ENCODE measurements at places on chromosomes 2 and 18. TPM values are rescaled to one million over a fixed set of nuclear protein-coding genes. Genes with fewer than 3 reads are reported as not detected.

DNA sequence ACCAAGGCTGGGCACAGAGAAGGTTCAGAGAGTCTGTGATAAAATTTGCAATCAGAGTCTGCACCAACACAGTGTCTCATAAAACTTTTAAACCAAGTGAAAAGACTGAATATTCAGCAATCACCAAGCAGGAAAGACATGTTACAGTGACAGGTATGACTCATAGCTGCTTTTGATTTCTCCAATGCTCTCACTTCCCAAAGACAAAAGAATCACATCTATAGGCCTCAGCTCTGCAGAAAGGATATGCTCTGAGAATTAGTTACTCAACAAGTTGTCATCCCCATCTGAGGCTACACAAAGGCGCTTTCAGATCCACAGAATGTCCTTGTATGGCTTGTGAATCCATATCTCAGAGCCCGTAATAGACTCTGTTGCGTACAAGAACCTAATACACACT, 92.5 kb downstream of the KCNF1 start:
- H3K27me3 ChIP-seq, result peaks cover 24% of the 10 kb centered on the region
- no peaks in the 10 kb centered on the region for H3K36me3 ChIP-seq
- no peak overlapping the region for H3K4me3 ChIP-seq
- no peak for DNase-seq
- H3K27ac ChIP-seq, result no peak overlapping the region

DNA sequence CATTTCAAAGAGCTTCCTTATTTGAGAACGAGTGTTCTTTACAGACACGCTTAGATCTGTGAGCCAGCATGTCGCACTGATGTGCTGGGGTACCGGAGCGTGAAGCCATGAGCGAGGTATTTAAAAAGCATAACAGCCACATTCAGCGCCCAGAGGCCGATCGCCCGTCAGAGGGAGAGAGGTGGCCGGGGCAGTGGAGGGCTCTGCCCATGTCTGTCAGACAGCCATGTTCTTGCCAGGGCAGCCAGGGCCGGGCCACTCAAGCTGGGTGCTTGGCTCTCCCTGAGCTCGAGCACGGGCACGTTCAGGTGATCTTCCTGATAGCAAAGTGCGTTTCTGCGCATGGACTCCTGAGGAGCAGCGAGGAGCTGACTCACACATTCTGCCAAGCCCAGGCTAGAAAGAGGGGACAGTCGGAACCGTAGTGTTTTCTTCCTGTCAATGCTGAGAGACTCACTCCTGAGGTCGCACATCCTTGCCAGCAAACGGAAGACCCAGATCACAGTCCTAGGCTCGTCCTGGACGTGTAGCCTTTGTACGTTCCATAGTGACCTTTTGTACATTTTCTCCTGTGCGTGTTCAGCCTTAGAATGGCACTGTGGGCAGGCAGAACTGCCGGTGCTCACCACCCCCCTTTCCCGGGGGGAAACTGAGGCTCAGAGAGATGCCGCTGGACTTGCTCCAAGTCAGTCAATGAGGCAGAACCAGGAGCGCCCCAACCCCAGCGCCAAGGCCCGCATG, 100.7 kb downstream of the NFATC1 start:
- peaks cover 28% of the 10 kb centered on the region for H3K4me1 ChIP-seq
- no peaks in the 10 kb centered on the region for H3K27me3 ChIP-seq
- H3K27ac ChIP-seq, result no peak overlapping the region
- no peak for DNase-seq
- H3K36me3 ChIP-seq, result peaks cover 21% of the 10 kb centered on the region
- no peak overlapping the region for H3K4me3 ChIP-seq

CHST9 gene
- not detected for total RNA-seq

DNA sequence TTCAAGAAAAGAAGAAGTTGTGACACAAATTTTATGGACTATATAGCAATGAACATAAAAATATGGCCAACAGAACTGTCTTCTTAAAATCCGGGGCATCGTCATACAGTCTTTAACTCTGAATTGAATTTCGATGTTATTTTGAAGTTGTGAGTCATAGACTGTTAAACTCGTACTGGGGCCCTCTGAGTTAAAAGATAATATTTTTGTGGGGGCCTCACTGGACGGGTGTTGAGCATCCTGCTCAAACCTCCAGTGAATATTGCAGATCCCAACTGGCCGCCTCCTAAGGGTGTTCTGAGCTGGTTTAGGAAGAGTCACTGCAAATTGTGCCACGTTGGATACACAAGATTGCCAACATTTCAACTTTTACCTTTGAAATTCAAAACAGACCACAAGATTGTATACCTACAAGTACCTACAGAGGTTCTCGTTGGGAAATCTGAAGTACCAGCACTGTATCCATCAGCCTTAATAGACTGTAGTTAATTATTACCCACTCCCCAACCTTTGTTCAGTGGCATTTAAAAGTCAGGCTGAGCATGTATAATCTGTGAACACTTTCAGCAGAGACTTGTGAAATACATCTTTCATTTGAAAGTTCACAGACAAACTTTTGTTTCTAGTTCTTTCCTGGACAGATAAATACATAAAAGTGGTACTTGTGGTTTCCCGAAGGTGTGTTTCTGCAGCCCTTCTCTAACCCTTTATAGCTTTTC, 27.8 kb downstream of the KLHL23 start:
- H3K36me3 ChIP-seq, result no peaks in the 10 kb centered on the region
- no peak for DNase-seq
- H3K27ac ChIP-seq, result no peak overlapping the region
- H3K27me3 ChIP-seq, result no peaks in the 10 kb centered on the region
- no peak overlapping the region for H3K4me3 ChIP-seq
- peaks cover 2% of the 10 kb centered on the region for H3K4me1 ChIP-seq

TEKT4 gene
- total RNA-seq, result not detected

GRCh38 chr18:76246590-76246989, 248.5 kb downstream of the ZNF516 start:
- no peak for DNase-seq
- no peaks in the 10 kb centered on the region for H3K27me3 ChIP-seq
- H3K27ac ChIP-seq, result no peak overlapping the region

RNF149 gene
- 114 TPM for total RNA-seq

GRCh38 chr2:73415906-73416305, 30.3 kb downstream of the ALMS1 start:
- DNase-seq, result no peak
- H3K36me3 ChIP-seq, result peaks cover 11% of the 10 kb centered on the region
- no peaks in the 10 kb centered on the region for H3K27me3 ChIP-seq
- peaks cover 5% of the 10 kb centered on the region for H3K4me1 ChIP-seq
- H3K4me3 ChIP-seq, result no peak overlapping the region

IL1B gene
- not detected for total RNA-seq

EVX2 gene
- total RNA-seq, result not detected

DNA sequence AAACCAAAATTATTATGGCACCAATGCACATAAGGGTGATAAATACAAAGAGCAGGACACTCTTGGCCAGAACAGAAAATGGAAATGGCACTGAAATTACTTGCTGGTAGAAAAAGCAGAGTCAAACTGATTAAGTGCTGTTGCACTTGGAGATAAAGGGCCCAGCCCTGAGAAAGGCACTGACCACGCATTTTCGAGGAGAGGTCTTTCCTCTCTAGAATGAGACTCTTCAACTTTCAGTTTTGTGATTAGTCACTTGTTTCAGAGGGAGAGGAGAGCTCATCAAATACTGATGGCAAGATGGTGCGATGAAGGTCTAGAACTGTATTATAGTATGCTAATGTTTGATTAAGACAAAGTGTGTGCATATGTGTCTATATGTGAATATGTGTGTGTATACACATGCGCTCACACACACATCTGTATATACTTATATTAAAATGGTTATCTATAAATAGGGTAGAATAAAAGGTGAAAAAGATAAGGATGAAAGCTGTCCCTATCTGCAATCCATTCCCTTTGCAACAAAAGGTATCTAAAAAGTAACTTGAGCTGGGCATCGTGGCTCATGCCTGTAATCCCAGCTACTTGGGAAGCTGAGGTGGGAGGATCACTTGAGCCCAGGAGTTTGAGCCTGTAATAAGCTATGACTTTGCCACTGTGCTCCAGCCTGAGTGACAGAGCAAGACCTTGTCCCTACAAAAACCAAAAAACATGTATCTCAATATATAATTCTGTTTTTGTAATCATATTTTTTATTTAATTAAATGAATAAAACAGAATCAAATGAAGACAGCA, 48.8 kb upstream of the ZDBF2 start:
- H3K4me3 ChIP-seq, result no peak overlapping the region
- no peak overlapping the region for H3K27ac ChIP-seq
- no peaks in the 10 kb centered on the region for H3K36me3 ChIP-seq
- H3K27me3 ChIP-seq, result peaks cover 10% of the 10 kb centered on the region

PKP4 gene
- 24.2 TPM for total RNA-seq

GRCh38 chr18:63119647-63120046, 199.9 kb downstream of the BCL2 start:
- H3K27me3 ChIP-seq, result no peaks in the 10 kb centered on the region
- H3K4me1 ChIP-seq, result no peaks in the 10 kb centered on the region
- DNase-seq, result no peak
- H3K4me3 ChIP-seq, result no peak overlapping the region

GRCh38 chr2:86074256-86074655, 31.4 kb downstream of the POLR1A start:
- H3K36me3 ChIP-seq, result peaks cover 34% of the 10 kb centered on the region
- H3K4me3 ChIP-seq, result no peak overlapping the region
- H3K27ac ChIP-seq, result no peak overlapping the region
- no peaks in the 10 kb centered on the region for H3K27me3 ChIP-seq
- H3K4me1 ChIP-seq, result peaks cover 7% of the 10 kb centered on the region

DNA sequence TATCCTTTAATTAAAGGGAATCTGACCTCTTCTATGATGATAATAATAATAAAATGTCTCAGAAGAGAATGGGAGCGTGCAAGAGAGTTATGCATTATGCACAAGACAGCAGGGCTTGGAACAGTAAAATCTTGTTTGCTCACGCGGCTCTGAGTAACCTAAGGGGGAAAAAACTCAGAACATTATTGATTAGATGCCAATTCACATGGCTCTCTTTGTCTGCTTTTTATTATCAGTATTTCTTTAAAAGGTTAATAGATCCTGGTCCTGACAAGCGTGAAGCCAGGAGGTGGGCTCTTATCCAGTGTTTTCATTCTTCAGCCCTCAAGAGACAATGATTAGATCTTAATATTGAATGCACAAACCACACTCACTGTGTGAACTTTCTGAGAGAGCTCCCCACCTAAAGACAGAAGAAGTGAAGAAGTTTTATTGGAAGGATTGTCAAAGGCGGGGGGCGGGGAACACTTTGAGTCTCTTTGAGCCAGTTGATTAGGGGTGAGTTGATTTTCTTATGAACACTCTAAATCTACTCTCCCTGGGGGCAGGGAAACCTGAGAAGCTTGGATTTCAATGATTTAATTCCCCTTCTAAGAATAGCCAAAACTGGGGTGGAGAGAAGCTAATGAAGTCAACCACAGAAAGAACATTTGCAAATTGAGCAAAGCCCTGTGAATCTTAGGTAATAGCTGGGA, 127.5 kb upstream of the CTAGE1 start:
- no peaks in the 10 kb centered on the region for H3K36me3 ChIP-seq
- no peaks in the 10 kb centered on the region for H3K4me1 ChIP-seq
- no peak overlapping the region for H3K27ac ChIP-seq

DNA sequence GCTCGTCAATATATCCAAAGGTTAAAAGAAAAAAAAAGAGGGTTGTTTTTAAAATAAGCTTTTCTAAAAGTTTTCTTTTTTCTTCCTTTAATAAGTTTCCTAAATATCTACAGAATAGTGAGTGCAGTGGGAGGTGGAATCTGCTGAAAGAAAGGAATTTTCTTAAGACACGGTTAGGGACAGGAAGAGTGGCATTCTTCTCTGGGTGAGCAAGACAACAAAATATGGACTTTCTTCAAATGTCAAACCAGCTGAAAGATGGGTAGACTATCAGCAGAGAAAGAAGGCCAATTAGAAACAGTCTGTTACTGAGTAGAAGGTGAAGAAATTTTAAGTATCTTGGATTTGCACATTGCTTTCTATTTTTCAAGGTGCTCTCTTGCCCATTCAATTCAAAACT, 222.7 kb upstream of the PIK3C3 start:
- H3K4me1 ChIP-seq, result no peaks in the 10 kb centered on the region
- no peaks in the 10 kb centered on the region for H3K27me3 ChIP-seq

LRRC30 gene
- total RNA-seq, result not detected

DNA sequence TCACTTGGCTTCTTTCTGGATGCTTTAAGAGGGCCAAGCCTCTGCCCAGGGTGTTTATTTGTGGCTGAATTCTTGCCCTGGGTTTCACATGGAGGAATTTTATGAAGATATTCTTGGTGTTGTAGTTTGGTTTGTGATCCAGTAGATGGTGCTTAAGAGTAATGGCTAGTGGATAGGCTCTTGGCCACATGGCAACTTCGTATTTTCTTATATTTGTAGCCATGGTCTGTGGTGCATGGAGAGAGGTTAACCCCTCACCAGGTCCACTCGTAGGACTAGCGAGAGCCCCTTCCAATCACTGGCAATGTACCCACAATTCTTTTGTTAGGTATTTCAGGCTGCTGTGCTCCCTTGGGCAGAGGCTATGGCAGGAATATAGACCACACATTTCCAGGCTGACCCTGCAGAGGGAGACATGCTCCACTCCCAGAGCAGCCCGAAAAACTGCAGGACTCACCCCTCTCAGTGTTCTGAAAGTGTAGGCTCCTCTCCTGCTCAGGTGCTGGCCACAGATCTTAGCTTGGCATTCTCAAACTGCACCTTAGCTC, 582.1 kb upstream of the SETBP1 start:
- H3K27me3 ChIP-seq, result peaks cover 2% of the 10 kb centered on the region
- no peak overlapping the region for H3K27ac ChIP-seq
- DNase-seq, result no peak
- H3K4me3 ChIP-seq, result no peak overlapping the region
- no peaks in the 10 kb centered on the region for H3K4me1 ChIP-seq

GRCh38 chr2:66582104-66582986, 147.4 kb downstream of the MEIS1 start:
- peaks cover 2% of the 10 kb centered on the region for H3K4me1 ChIP-seq
- H3K4me3 ChIP-seq, result no peak overlapping the region
- DNase-seq, result no peak
- H3K27me3 ChIP-seq, result peaks cover 25% of the 10 kb centered on the region
- H3K27ac ChIP-seq, result no peak overlapping the region

DNA sequence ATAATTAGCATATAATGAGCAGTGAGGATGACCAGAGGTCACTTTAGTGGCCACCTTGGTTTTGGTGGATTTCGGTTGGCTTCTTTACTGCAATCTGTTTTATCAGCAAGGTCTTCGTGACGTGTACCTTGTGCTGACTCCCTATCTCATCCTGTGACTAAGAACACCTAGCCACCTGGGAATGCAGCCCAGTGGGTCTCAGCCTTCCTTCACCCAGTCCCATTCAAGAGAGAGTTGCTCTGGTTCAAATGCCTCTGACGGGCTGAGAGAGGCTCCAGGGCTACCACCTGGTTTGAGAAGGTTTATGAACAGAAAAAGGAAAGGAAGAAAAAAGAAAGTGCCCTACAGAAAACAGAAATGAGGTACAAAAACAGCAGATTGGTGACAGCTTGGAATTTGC, 738.7 kb downstream of the SOCS6 start:
- no peaks in the 10 kb centered on the region for H3K36me3 ChIP-seq
- no peak overlapping the region for H3K27ac ChIP-seq
- H3K4me1 ChIP-seq, result no peaks in the 10 kb centered on the region

GRCh38 chr2:109168086-109168485, 39.1 kb downstream of the SH3RF3 start:
- peaks cover 26% of the 10 kb centered on the region for H3K4me1 ChIP-seq
- no peaks in the 10 kb centered on the region for H3K27me3 ChIP-seq
- DNase-seq, result no peak
- no peak overlapping the region for H3K4me3 ChIP-seq
- H3K36me3 ChIP-seq, result peaks cover 5% of the 10 kb centered on the region
- no peak overlapping the region for H3K27ac ChIP-seq
